ENCODE measurements at places on chromosomes 3 and 15.

GRCh38 chr3:3825035-3825434, 25.8 kb downstream of the LRRN1 start:
- DNase-seq, result no peak

- DNase-seq, result no peak
These were observed 946.7 kb downstream of the ZPLD1 start for GRCh38 chr3:103381296-103382079.

DNA sequence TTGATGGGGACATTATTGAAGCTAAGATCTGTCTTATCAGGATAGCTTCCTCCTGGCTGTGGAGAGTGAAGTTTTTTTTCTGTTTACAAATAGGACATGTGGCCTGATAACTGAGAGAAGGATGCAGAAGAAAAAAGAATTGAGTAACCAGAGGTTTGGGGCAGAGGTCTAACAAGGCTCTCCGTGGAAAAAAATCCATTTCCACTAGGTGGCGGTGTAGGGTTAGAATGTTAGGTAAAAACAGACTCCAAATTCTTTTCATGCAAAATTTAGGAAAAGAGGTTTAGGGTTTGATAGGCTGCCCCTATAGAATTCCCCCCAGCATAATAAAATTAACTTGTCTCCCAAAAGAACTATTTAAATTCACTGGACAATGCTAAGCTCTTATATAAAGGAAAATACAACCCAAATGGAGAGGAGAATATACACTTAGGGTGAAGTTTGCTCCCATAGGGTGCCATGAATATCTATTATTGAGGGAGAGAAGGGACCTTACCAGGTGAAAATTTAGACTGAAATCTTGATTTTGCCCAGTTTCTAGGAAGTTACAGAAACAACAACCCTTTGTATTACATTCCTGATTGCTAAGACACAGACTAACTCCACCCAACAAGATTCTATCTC, 1560.4 kb downstream of the OTOL1 start:
- peak; percentile 54 for DNase-seq

DNA sequence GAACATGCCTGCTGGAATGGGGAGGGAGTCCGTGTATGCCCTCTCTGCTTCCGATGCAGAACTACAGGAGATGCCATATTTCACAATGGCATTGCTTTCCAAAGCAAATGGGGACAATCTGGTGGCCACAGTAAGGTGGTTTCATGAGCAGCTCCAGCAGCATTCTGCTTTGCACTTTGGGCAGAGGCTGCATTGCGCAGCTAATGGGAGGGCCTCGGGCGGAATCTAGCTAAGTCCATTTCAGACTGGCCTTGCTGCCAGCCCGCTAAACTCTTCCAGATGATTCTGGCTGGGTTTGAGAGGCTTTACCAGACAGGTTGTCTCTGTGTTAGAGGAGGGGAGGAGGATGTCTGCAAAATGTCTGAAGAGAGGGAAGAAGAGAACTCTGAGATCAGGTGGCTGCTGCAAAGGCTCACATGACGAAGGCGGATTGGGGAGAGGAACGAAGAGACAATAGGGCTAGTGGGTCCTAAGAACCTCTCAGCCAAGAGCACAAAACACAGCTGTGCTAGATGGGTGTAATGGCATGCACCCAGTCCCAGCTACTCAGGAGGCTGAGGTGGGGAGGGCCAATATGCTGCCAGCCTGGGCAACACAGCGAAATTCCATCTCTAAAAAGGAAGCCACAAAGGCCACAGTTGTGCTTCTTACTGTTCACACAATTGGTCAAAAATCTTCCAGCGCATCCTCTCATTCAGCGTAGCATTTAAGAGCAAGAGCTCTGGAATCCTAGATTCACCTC, 63.7 kb downstream of the BDH1 start:
- no peak for DNase-seq

DNA sequence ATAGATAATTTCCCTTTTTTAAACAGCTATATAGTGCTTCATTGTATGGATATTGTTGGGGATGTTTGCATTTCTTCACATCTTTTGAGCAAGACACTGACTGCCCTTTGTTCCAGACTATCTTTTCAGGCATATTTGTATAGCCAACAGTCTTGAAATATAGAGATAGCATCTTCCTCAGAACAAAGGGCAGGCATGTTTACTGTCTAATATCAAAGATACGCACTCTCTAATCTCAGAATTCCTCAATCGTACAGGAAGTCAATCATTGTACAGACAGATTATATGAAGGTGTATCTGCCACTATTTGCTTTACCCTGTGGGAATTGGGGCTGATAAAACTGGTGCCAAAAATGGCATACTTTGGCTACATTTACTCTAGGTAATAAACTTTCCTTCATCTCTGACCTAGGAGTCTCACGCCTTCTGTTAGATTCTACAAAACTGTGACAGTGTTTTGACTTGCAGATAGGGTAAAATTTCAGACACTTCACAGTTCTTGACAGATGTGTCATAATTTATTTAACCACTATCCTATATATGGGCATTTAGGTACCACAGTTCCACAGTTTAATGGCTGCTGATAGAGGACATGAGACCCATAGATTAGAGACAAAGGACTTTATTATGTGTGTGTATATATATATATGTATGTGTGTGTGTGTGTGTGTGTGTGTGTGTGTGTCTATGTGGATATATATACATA, 321.0 kb downstream of the IGSF11 start:
- no peak for DNase-seq

- DNase-seq, result no peak
These were observed 2.9 kb upstream of the IGF2BP2 start for GRCh38 chr3:185827595-185828344.

- peak; percentile 96 for DNase-seq
These were observed 3.5 kb downstream of the ZNF710 start for GRCh38 chr15:90004671-90005070.

- DNase-seq, result no peak
These were observed 20.5 kb upstream of the FGD5 start for GRCh38 chr3:14798231-14798630.

- DNase-seq, result peak; percentile 2
These were observed 274.1 kb downstream of the OTOL1 start for GRCh38 chr3:161770484-161771386.

- no peak for DNase-seq
These were observed 26.0 kb downstream of the MME start for GRCh38 chr3:155106119-155106518.

GRCh38 chr15:55108448-55108847, 88.3 kb downstream of the RSL24D1 start:
- DNase-seq, result no peak

DNA sequence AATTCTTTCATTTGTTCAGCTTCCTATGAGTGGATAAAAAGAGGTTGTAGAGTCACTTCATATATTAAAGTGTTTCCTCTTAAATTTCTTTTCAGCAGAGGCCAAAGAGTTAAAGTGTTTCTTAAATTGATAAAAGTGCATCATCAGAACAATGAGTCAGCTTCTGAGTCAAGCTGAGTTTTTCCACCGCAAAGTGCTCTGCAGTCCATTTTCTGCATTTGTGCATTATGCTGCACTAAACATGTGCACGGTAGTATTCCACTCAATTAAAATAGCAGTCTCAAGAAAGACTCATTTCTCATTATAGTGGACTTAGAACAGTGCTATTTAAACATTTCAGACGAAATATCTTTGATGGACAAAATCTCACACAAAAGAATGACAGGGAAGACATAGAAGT, 152.0 kb downstream of the ZBBX start:
- DNase-seq, result peak; percentile 25

DNA sequence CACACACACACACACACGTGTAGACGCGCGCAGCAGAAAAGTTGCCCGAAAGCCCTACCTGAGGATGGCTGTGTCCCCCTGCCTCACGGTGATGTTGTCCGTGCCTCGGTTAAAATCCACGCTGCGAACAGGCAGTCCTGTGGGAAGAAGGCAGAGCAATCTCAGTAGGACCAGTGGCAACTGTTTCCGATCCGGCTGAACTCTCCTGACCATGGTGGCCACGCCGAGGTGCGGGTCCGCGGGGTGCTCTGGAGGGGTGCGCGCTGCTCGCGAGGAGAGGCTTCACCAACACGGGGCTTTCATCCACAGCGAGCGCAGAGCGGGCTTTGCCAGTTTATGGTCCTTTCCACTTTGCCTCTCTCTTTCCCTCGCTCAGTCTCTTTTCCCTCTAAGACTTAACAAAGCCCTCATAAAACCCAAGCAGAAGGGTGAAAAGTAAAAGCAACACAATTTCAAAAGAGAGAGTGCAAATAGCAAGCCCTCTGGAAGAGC, 422 bp downstream of the LSAMP start:
- DNase-seq, result peak; percentile 22

DNA sequence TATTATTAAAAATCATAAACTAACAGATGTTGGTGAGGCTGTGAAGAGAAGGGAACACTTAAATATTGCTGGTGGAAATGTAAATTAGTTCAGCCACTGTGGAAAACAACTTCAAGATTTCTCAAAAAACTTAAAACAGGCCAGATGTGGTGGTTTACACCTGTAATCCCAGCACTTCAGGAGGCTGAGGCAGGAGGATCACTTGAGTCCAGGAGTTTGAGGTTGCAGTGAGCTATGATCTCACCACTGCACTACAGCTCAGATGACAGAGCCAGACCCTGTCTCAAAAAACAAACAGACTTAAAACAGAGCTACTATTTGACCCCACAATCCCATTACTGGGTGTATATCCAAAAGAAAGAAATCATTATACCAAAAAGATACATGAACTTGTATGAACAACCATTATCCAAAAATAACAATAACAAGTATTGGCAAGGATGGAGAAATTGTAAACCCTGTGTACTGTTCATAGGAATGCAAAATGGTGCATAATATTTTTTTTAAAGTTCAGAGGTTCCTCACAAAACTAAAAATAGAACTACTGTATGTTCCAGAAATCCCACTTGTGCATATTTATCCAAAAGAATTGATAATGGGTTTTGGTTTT, 25.5 kb downstream of the ZNF148 start:
- no peak for DNase-seq

- peak; percentile 91 for DNase-seq
These were observed 122.5 kb upstream of the ZBED2 start for GRCh38 chr3:111717601-111718000.

GRCh38 chr3:112627919-112628466, 12.9 kb downstream of the CCDC80 start:
- no peak for DNase-seq

DNA sequence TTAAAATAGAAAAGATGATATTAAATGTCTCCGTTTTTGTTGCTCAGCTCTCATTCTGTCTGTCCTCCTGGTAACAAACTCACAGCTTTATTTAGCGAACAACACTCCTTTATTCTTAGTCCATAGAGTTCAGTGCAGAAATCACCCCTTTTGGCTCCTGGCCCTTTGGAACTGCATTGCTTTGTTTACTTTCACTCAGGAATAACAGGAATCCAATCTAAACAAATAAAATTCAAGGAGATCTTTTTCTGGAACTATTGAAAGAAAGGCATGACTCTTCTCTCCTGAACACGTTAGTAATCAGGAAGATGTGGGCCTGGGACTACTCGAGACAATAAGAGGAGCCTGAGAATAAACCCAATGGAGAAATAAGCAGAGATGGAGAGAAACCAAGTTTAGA, 409.2 kb downstream of the DIPK2A start:
- DNase-seq, result no peak

- peak; percentile 57 for DNase-seq
These were observed 8.0 kb downstream of the SH3BP5 start for GRCh38 chr3:15324379-15324808.

GRCh38 chr3:179464323-179465092, 13.2 kb upstream of the GNB4 start:
- no peak for DNase-seq

- DNase-seq, result peak; percentile 84
These were observed 29.4 kb upstream of the TMEM45A start for GRCh38 chr3:100463002-100463401.

DNA sequence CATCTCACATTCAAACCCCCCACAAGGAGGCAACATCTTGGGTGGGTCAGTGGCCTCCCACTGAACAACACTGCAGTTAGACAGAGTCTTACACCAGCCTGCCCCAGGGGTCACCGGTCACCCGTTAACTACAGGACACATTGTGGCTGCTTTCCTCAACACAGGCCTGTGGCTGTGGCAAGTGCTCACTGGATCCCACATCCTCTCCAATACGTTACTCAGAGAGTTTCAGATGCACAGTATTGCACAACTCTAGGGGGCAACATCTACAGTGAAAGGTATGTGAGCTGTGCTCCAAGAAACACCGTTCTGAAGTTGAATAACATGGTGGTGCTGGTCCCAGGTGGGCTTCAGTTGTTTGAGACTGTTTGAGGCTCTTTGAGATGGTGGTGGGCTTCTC, 41.0 kb downstream of the CTDSPL start:
- DNase-seq, result no peak

- no peak for DNase-seq
These were observed 18.9 kb upstream of the CTNNB1 start for GRCh38 chr3:41180396-41180795.

DNA sequence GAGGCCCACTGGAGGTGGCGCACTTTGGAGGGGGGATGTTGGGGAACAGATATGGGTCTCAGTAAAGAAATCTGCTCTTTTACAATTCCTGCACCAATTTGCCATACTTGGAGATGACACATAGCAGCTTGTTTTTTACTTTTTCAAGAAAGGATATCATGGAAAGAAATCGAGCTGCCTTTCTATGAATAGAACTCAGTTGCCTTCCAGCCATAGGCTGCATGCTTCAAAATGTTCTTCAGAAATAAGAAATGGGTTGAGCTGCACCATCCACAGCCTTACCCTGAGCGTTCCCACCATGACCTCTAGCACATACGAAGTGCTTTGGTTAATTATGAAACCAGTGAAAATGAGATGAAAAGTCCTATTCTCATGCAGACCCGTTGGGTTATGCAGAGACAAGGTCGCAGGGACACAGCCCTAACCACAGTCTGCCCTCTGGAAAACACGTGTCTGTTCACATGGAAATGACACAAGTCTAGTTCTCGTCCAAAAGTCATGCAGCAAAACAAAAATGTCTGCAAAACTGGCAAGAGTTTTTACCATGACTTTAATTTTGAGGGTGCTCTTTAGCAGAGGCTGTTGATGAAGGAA, 36.3 kb downstream of the NGRN start:
- no peak for DNase-seq

DNA sequence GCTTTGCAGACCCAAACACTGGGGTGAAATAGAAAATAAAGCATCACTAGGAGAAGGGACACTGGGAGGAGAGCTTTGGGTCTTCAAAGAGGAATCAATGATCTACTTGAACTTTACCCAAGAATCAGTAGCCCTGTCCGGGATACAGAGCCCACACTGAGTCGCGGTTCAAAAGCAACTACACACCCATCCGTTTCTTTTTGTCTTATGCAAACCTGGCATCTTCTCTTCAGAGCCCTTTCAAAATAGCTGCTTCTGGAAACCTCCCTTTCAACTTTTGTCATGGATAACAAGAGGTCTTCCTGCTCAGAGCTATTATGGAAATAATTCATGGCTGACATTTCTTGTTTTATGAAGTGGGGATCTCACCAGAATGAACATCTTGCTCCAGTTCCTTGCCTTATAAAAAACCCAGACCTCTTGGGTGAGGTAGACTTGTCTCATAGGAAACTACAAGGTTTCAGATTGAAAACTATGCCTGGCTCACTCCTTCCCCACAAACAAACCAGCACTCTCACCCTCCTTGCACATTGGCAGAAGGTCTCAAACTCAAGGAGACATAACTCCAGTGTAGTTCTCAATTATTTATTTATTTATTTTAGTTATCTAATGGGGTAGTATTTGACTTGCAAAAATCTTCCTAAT, 115.1 kb upstream of the ARHGEF3 start:
- DNase-seq, result no peak

- no peak for DNase-seq
These were observed 270.0 kb downstream of the TBL1XR1 start for GRCh38 chr3:176927280-176927679.
